ENCODE measurements at places on chromosomes 3 and 15.

- peak; percentile 54 for DNase-seq
Observed at GRCh38 chr3:123081718-123082369, 15.0 kb downstream of the PDIA5 start.

DNA sequence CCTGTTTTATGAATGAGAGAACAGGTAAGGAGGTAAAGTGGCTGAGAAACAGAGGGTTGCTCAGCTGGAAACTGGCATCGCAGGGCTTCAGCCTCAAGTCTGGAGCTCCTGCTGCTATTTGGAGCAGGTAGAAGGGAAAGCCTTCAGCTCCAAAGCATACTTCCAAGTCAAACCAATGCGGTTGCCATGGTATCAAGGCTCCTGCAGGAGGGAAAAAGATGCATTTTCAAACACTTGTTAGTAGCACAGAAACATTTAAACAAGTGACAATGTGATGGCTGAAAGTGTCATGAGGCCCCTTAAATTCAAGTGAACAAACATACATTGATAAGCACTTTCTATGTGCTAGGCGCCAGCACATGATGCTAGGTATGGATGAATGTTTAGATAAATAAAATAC is 60.4 kb downstream of the RYR3 start:
- no peak for DNase-seq

GRCh38 chr3:143578810-143579435 is 269.3 kb downstream of the SLC9A9 start:
- no peak for DNase-seq

DNA sequence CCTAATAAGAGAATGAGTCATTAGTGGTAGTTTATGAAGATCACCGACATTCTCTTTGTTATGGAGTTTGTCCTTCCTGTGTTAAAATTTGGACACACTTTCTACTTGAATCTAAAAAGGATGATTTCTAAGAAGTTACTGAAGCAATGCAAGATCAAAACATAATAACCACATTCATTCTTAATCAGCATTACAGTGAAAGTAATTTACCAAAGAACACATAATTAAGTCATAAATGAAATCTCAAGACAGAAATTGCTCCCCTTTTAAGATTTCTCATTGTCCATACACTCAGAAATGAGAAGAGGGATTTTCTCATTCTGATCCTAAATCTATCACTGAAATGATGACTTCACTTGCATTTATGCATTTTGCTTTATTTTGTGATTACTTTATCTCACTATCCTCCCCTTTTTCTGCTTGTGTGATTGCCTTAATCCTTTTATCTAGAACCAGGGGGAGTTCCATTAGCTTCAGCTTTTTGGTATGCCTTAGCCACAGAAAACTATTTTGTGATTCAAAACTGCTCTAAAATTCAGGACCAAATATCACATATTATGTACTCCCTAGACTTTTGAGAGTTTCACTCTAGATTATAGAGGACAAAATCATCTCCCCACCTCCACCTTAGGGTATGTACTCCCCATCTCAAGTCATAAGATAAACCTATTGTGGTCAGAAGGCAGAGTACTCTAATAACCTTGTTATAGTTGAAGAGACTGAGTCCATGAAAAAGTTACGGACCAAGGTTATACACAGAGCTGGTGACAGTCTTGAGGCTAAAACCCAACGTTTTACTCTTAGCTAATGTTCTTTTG is 817.6 kb upstream of the CFAP20DC start:
- no peak for DNase-seq

DNA sequence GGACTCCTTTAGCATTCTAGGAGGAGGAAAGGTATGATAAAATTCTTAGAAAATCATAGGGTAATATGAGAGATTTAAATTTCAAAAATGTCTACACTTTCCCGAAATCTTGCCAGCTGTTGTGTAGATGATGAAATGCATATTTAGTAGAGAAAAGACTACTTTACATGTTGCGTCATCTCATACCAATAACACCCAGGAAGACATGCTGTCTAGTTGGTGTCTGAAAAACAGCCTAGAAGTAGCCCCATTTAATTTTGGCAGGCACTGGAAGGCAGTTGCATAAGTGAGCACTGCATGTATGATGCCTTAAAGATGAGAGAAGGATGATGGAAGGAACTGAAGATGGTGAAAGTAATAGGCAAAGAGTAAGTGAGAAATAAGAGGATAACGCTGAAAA is 310.5 kb upstream of the TPM1 start:
- DNase-seq = no peak

GRCh38 chr15:57477736-57478522 is 101.6 kb downstream of the CGNL1 start:
- DNase-seq = no peak

DNA sequence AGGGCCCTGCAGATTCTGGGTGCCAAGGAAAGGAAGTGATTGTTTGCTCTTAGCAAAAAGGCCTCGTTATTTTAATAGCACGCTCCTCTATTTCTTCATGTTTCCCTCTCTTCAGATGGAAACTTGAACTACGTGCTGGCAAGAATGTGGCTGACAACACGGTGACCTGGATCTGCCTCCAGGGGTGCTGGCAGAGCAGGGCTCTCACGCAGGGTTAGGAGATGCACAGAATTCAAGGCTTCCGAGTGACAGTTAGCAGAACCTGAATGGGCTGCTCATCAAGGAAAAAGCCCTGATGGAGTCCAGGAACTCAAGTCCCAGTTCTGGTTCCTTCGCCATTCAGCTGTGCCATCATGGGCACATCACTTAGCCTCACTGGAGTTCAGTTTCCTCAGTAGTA is 22.7 kb downstream of the CYP19A1 start:
- peak; percentile 57 for DNase-seq

- DNase-seq = peak; percentile 95
Observed at GRCh38 chr3:113166719-113167492, 44.5 kb upstream of the BOC start.

DNA sequence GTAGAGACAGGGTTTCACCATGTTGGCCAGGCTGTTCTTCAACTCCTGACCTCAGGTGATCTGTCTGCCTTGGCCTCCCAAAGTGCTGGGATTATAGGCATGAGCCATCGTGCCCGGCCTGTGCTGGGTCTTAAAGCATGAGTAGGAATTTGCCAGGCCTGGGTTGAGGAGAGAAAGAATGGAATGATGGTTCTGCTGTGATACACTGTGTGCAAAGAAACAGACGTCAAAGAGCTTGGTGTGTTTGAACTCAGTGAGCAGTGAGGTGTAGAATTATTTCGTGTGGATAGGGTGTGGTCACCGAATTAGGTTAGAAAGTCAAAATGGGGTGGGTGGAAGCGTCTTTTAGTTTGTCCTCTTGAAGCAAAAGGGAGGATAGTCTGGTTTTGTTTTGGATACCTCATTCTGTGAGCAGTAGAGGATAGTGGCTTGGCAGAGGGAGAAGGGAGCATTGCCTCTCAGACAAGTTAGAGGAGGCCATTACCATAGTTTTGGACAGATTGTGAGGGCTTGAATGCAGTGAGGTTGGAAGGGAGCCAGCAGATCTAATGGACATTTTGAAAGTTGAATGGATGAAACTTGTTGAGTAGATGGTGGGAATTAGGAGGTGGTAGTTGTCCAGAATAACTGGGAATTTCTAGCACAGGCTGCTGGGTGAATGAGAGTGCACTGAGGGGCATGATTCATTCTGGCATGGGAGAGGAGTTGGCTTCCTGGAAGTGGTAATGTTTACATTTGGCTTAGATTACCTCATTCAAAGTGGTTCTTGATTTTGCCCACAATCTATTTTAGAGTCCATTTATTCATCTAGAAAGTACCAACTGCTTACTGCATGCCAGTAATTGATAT is 27.2 kb downstream of the AKAP13 start:
- DNase-seq = no peak

GRCh38 chr3:132587401-132587800 is 9.7 kb upstream of the ACKR4 start:
- DNase-seq = no peak

GRCh38 chr15:49145651-49146609 is 9.5 kb downstream of the COPS2 start:
- no peak for DNase-seq

DNA sequence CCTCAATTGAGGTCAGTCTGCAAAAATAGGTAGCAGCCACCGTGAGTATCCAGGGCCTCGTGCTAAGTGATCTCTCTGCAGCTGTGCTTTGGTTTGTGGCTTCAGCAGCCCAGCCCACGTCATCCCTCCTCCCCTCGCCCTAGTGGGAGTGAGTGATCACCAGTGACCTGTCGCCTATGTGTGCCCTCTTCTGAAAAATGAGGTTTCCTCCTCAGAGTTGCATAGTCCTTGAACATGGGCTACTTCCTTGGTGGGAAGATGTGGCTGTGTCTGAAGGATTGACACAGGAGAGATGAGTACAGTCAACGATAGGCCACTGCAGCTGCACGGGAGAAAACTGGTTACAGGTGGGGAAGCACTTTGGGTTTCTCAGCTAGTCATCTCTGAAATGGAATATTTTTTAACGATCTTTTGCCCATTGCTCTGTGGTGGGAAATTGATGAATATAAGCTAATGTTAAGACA is 144.8 kb upstream of the BHLHE40 start:
- DNase-seq = no peak

- DNase-seq = no peak
Observed at GRCh38 chr3:55409806-55410205, 77.3 kb downstream of the WNT5A start.

DNA sequence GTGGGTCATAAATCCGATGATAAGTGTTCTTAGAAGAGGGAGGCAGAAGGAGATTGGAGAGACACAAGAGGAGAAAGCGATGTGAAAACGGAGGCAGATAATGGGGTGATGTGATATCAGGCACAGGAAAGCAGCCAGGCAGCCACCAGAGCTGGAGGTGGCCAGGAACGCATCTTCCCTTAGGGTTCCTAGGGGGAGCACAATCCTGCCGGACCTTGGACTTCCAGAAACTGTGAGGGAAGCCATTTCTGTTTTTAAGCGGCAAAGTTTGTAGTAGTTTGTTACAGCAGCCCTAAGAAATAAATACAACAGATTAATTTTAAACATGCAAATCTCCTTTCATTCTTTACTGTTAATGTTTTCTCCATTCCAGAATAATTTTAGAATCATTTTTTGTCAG is 259.9 kb upstream of the TMC3 start:
- no peak for DNase-seq

- no peak for DNase-seq
Observed at GRCh38 chr3:177426106-177426877, 229.0 kb upstream of the TBL1XR1 start.

DNA sequence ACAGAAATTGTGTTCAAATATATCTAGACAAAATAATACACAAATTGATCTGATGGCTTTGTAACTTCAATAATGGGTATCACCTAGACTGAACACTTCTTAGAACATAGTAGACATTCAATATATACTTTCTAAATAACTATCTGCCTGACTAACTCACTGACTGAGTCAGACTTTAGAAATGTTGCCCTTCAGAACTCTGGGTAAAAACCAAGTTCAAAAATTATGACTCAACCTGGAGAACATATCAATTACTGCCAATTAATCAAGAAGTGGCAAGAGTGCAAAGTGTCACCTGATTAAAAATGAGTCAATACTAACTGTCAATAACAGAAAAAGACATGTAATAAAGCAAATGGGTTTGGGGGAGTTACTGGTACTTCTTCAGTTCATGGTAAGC is 144.6 kb upstream of the TMCO5A start:
- DNase-seq = no peak

- no peak for DNase-seq
Observed at GRCh38 chr15:75346796-75347221, at the start of gene NEIL1. NEIL1 (plus strand) TSS chr15:75347039; CDS start chr15:75348906, 1,867 bp downstream.

DNA sequence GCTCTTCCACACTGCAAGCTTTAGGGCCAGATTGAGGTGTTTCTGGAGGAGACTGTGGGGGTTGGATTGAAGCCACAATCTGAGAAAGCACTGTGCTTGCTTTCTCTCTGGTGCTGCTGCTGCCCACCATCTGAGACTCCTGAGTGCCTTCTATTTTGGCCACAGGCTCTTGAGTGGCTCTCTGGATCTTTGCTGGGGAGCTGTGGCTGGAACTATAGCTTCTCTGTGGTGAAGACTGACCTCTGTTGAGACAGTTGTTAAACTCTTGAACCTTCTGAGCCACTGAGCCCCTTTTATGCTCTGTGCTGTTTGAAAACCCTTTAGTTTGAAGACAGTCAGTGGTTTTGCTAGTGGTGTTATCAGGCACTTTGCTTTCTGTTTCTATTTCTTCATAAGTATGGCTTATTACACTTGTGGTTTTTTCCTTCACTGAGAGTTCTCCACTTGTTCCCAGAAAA is 108.7 kb upstream of the TSPAN3 start:
- DNase-seq = no peak

DNA sequence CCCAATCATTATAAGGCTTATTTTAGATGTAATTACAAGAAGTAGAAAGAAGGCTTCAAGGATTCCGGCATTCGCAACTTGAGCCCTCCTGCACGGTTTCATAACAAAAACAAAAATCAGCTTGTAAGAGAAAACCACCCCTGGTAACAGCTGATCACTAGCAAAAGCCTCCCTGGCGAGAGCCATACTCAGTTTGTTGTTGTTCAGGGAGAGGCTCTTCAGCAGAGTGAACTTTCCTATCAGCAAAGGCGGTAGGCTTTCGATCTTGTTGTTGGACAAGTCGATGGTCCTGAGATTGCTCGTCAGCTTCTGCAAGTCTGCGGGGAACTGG is 710 bp downstream of the LRRC57 start:
- no peak for DNase-seq

DNA sequence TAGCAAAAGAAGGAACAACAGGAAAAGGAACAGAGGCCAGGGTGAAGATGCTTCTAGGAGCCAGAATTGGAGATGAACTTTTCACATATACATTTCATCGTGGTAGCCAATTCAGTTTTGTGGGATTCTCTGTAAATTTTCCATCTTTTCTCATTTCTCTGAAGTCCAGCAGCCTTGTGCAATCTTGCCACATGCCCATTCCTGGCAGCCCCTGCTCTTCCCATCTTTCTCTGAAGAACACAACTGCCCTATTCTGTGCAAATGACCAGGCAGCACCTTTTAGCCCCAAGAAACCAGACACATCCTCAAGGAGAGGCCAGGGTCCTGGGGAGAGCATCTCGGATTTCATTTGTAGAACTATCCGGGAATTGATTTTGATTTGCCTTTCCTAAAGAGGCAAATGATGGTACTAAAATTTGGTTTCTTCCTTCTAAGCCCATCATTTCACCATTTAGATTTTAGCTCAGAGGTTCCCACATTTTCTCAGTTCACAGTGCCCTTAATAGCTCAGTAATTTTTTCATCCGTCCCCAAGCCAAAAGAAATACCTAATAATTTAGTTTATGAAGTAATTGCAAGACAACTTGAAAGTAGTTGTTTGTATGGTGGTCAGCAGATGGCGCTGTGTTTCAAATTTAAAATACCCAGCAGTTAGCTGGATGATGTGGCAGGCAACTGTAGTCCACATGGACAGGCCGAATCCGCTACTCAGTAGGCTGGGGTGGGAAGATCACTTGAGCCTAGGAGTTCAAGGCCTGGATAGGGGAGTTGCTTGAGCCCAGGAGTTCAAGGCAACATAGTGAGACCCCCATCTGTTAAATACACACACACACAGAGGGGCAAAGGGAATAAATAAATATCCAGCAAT is 61.3 kb upstream of the ACKR4 start:
- DNase-seq = peak; percentile 74

DNA sequence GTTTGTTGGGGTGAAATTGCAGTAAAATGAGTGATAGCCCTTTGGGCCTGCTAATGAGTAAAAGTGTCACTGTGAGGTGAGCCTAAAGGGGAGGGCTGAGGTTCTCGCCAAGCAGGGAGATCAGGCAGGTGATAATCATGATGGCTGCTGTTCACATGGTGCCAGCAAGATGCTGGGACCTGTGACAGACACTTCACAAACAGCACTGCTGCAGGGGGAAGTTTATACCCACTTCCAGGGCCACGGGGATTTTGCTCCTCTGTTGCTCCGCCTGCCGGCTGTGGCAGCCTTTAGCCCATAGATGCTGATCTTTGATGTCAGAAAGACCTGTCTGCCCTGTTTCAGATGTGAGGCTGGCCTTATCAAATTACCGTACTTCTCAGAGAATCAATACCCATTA is 96.7 kb downstream of the SV2B start:
- DNase-seq = no peak

- no peak for DNase-seq
Observed at GRCh38 chr15:62807539-62808130, 234.9 kb upstream of the TPM1 start.

Measured in islet precursor cell (in vitro differentiated cells).